Adrenal gland (tissue), 19 donors: ENCODE measurements at places on chromosomes 7 and 10.
A peak's percentile ranks its signal among the peaks of the same experiment; 100 is the strongest.

DNA sequence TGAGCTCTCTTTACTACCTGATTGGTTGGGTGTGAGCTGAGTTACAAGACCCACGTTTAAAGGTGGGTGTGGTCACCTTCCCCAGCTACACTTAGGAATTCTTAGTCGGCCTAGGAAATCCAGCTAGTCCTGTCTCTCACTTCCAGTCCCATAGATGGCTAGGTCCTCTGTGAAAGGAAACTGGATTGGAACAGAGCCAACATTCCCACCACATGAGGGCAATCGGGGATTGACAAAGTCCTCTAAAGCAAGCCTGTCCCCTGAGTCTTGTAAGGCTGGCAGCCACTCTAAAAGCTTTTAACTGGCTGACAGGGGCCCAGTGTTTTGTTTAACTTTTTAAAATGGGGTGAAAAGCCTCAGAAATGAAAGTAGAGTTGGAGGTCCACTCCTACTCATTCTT, 15.1 kb upstream of the CROT start:
- no peak overlapping the region for H3K4me3 ChIP-seq
- no peaks in the 10 kb centered on the region for H3K27me3 ChIP-seq
- no peaks in the 10 kb centered on the region for H3K36me3 ChIP-seq

DNA sequence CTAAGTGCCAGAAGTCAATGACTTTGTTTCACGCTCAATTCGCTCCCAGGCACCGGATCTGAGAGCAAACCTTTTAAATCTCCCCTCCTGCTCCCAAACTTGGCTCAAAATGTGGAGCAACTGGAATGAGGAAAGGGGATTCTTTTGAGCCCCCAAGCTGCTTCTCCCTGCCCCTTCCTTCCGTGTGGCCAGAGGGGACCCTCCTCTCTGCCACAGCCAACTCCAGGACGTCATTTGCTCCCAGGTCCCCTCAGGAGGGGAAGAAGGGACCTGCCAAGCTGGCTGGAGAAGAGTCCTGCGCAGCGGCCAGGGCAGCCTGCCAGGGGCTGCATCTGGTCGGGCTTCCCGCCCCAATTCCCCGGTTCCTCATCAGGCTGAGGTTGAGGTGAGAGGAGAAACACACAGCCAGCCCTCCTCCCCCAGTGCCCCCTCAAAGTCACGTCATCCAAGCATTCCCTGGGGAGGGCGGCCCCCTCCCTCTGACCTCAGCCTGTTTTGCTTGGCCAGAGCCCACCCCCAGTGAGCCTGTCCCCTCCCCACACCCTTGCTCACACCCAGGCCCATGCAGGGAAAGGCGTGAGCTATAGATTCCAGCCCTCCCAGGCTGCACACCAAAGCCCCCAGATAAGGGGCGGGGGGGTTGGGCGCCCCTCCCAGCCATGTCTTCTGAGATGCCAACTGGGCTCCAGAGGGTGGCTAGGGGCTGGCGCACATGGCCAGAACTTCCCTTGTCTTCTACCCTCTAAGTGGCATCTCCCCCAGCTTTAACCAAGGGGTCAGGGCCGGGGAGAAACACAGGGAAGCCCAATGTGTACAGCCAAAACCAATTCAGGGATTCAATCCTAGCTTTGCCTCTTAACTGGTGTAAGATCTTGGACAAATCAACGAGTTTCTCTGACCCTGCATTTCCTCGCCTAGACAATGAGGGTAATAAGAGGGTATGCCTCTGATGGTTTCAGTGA, 35.0 kb downstream of the SH3PXD2A start:
- no peak overlapping the region for H3K4me3 ChIP-seq
- H3K4me1 ChIP-seq = peaks cover 9% of the 10 kb centered on the region
- peak overlapping the region; percentile 69 for H3K27ac ChIP-seq

- peak within 1 kb of the TSS; percentile 50 for H3K4me3 ChIP-seq
- DNase-seq = no peak
Observed at GRCh38 chr10:101775273-101776160, at the start of gene FGF8. Gene FGF8 (minus strand): TSS chr10:101776114. CDS start chr10:101775900, 214 bp downstream.

GRCh38 chr7:100823140-100823525, 4.2 kb downstream of the EPHB4 start:
- H3K27me3 ChIP-seq = no peaks in the 10 kb centered on the region
- peaks cover 53% of the 10 kb centered on the region for H3K36me3 ChIP-seq
- no peak for DNase-seq
